ENCODE measurements at places on chromosomes 5 and 9. TPM values are rescaled to one million over a fixed set of nuclear protein-coding genes. Genes with fewer than 3 reads are reported as not detected.

Gene TAS2R1
- not detected for total RNA-seq

Gene ANKRD34B
- not detected for total RNA-seq

GRCh38 chr9:136081113-136081825 is 13.8 kb downstream of the NACC2 start:
- no peak overlapping the region for H3K27ac ChIP-seq
- H3K4me3 ChIP-seq, result no peak overlapping the region
- DNase-seq, result peak; percentile 83
- H3K36me3 ChIP-seq, result no peaks in the 10 kb centered on the region
- H3K27me3 ChIP-seq, result no peaks in the 10 kb centered on the region

GRCh38 chr9:92234514-92234913 is 59.0 kb downstream of the IARS1 start:
- H3K27ac ChIP-seq, result no peak overlapping the region
- H3K4me1 ChIP-seq, result no peaks in the 10 kb centered on the region
- no peak for DNase-seq
- peaks cover 73% of the 10 kb centered on the region for H3K36me3 ChIP-seq

- H3K4me3 ChIP-seq, result no peak overlapping the region
- H3K27ac ChIP-seq, result no peak overlapping the region
- DNase-seq, result no peak
- no peaks in the 10 kb centered on the region for H3K27me3 ChIP-seq
- no peaks in the 10 kb centered on the region for H3K36me3 ChIP-seq
Observed at GRCh38 chr9:12997009-12997408, 222.2 kb downstream of the LURAP1L start.

Gene CXCL14
- total RNA-seq, result not detected

DNA sequence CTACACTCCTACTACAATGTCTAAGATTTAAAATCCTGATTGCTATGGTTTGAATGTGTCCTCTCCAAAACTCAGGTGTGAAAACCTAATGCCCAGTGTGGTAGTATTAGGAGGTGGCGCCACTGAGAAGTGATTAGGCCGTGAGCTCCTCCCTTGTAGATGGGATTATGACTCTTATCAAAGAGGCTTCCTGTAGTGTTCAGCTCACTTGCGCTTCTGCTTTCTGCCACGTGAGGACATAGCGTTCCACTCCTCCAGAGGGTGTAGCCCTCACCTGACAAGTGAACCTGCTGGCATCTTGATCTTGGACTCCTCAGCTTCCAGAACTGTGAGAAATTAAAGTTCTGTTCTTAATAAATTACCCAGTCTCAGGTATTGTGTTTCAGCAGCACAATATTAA is 33.0 kb upstream of the WHRN start:
- no peak for DNase-seq
- H3K4me1 ChIP-seq, result no peaks in the 10 kb centered on the region
- H3K27ac ChIP-seq, result no peak overlapping the region
- peaks cover 14% of the 10 kb centered on the region for H3K27me3 ChIP-seq
